ENCODE measurements at places on chromosomes 16 and 17. TPM values are rescaled to one million over a fixed set of nuclear protein-coding genes. Genes with fewer than 3 reads are reported as not detected.

Gene SLC2A4
- total RNA-seq: 0.25 TPM

Gene DNAI2
- total RNA-seq: 0.25 TPM

Gene CCT6B
- 1.7 TPM for total RNA-seq

Gene KRTAP1-1
- total RNA-seq: not detected

Gene TRIM72
- 0.49 TPM for total RNA-seq

Gene CD68
- total RNA-seq: 0.25 TPM

Gene CHST4
- total RNA-seq: under 0.01 TPM

Gene COX11
- total RNA-seq: 62.2 TPM

Gene IRX5
- total RNA-seq: not detected

Gene MINK1
- total RNA-seq: 22.9 TPM

Gene CASKIN1
- 20.9 TPM for total RNA-seq

Gene ALOX12B
- total RNA-seq: not detected

Gene ADAD2
- total RNA-seq: not detected

Gene QPRT
- total RNA-seq: 2.5 TPM

Gene SLFN14
- 0.25 TPM for total RNA-seq

Gene HOXB6
- total RNA-seq: not detected

Gene SLC22A31
- total RNA-seq: not detected

Gene DLX4
- not detected for total RNA-seq

Gene WSCD1
- 24.6 TPM for total RNA-seq

Gene PRM3
- not detected for total RNA-seq

Gene KRTAP3-2
- total RNA-seq: not detected

Gene KRT13
- total RNA-seq: not detected

Gene UMOD
- total RNA-seq: not detected

Gene SEPTIN1
- 0.74 TPM for total RNA-seq

Gene TBX4
- not detected for total RNA-seq

Gene SMTNL2
- 2.5 TPM for total RNA-seq

Gene CDRT15
- total RNA-seq: not detected

Gene TAC4
- total RNA-seq: not detected

Gene NLGN2
- 27.0 TPM for total RNA-seq

Gene TRAP1
- 55.1 TPM for total RNA-seq

Gene GP1BA
- total RNA-seq: not detected

Gene CDH5
- 6.9 TPM for total RNA-seq

Gene MED9
- total RNA-seq: 10.8 TPM

Gene SLC38A8
- total RNA-seq: not detected

Gene TEKT1
- total RNA-seq: 2.0 TPM

Gene CRHR1
- 37.6 TPM for total RNA-seq

Gene BCKDK
- total RNA-seq: 11.1 TPM

Gene RBL2
- total RNA-seq: 80.6 TPM

Gene KRTAP4-6
- total RNA-seq: not detected

Gene NPIPB2
- 3.9 TPM for total RNA-seq

Gene TNFSF13
- 0.49 TPM for total RNA-seq

Gene NUDT21
- 175 TPM for total RNA-seq

Gene KRTAP9-2
- not detected for total RNA-seq

All from temporal lobe (tissue), 4 donors.